Stimulated activated CD4-positive, alpha-beta T cell treated with anti-CD3 and anti-CD28 coated beads, Interleukin-4, amount 100 ng/mL, for 48 hours (primary cell): ENCODE measurements at places on chromosomes 11 and 22.

- DNase-seq: no peak
These were observed 25.9 kb downstream of the PIWIL4 start for GRCh38 chr11:94593030-94593429.

DNA sequence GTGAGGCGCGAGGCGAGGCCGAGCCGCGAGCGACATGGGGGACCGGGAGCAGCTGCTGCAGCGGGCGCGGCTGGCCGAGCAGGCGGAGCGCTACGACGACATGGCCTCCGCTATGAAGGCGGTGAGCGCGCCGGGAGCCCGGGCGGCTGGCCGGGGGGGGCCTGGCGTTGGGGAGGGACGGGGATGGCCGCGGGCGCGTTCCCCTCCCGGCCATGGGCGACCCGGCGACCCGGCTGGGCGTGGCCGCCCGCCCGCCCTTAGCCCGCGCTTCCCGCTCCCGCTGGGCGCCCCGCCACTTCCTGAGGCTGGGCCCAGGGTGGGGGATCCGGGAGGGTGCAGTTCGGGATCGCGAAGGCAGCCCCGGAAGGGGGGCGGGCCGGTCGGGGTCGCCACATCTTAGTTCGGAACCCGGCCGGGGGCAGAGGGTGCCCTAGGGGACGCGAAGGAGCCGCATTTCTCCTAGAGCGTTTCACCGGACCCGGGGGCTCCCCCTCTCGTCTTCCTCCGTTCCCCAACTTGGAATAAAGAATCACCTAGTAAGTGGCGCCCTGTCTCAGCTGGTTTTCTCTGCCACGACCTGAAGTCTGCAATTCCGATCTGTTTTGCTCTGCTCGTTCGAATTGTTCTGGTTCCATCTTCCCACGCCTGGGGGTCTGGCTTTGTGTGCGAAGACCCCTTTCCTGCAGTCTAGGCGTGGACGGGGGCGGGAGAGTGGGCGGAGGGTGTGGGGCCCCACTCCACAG is 536 bp downstream of the YWHAH start:
- DNase-seq: peak; percentile 22

DNA sequence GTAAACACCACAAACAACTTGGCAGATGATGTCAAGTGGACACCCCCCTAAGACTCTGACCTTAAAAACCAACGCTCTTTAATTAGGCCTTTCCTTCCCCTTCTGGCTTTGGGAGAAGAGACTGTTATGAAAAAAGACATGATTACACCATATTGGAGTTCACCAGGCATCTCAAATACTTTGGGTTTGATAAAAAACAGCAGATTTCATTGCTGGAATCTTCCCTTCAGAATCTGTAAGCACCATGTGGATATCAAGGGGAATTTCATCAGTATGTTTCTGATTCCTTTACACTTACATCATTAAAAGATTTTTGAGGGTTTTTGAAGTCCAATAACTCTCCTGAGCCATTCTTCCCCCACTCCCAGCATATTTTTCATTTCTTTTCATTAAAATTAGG is 85.6 kb downstream of the KIRREL3 start:
- DNase-seq: no peak

DNA sequence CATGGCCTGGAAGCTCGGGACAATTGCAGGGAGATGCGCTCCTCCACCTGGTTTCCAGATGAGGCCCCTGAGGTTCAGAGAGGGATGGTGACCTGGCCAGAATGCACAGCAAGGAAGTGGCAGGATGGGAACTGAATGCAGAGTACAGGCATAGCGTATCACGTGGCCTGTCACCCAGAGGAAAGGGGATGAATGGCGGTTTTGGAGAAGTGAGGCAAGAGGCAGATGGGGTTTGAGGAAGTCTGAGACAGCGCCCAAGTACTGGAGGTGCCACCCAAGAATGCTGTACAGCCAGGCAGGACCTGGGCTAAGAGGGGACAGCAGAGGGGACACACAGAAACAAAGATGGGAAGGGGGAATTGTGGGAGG is 4.9 kb downstream of the RAB3IL1 start:
- no peak for DNase-seq

- no peak for DNase-seq
These were observed 389.9 kb downstream of the CNTN5 start for GRCh38 chr11:99410636-99411035.

DNA sequence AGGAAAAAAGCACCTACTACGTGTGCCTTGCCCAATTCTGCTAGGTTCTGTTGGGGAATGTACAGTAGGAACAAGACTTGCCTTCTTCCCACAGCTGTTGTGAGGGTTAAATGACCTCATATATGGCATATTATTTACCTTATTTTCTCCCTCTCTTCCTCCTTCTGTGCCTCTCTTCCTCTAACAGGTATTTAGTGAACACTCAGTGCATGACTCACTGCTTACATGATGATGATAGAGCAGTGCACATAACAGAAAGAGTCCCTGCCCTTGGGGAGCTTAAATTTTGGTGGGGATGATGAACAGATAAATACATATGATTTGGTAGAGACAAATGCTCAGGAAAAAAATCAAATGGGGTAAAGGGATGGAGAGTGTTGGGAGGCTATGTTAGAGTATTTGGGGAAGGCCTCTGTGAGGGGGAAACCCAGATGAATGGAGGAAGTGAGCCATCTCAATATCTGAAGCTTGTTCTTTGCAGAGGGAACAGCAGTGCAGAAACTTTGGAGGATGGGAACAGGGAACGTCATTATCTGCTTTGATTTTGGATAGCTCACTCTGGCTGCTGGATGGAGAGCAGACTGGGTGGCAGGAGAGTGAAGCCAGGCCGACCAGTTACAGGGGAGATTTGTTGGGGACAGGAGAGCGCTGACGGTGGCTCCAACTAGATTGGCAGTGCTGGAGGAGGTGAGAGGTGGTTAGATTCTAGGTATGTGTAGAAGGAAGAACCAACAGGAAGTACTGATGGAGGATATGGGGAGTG is 95.5 kb upstream of the TENM4 start:
- DNase-seq: no peak

DNA sequence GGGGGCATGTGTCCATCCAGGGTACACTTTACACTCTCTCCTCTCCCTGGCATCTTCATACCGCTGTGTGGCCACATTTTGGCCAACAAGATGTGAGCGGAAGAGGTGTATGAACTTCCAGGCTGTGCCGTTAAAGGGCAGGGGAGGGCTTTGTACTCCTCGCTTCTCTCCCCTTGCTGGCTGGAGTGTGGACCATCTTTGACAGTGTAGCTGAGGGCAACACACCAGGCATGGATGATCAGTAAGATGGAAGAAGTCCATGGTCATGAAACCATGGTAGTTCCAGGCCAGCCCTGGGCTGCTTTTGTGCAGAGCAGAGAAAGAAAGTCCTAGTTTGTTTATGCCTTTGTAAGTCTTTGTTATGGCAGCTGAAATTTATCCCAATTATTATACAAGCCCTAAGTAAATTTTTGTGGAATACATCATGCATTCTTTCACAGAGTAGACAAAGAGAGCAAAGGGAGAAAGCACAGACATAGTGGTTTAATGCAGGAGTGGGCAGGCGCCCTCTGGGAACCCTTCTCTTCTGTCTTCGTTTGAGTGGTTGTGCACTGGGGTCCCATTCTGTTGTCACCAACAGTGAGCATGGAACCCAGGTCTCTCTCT is 70.4 kb downstream of the FBXO7 start:
- DNase-seq: no peak

- DNase-seq: no peak
These were observed 111.3 kb downstream of the ETS1 start for GRCh38 chr11:128476049-128476448.

GRCh38 chr22:36352803-36353507 is 34.8 kb downstream of the MYH9 start:
- no peak for DNase-seq

DNA sequence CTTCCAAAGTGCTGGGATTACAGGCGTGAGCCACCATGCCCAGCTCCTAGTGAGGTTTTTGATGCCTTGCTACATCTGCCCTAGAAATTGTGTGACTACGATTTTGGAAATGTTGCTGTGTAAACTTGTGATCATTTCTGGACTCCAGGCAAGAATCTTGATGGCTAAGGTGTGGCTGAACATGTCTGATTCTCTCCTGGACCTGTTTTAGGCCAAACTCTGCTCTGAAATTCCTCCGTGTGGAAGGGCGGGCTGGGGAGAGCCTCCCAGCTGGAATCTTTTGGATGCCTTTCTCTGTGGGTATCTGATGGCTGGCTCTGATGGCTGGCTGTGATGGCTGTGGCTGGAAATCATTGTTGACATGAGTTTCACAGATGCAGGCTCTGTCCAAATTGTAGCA is 8.2 kb downstream of the PNPLA3 start:
- DNase-seq: no peak

DNA sequence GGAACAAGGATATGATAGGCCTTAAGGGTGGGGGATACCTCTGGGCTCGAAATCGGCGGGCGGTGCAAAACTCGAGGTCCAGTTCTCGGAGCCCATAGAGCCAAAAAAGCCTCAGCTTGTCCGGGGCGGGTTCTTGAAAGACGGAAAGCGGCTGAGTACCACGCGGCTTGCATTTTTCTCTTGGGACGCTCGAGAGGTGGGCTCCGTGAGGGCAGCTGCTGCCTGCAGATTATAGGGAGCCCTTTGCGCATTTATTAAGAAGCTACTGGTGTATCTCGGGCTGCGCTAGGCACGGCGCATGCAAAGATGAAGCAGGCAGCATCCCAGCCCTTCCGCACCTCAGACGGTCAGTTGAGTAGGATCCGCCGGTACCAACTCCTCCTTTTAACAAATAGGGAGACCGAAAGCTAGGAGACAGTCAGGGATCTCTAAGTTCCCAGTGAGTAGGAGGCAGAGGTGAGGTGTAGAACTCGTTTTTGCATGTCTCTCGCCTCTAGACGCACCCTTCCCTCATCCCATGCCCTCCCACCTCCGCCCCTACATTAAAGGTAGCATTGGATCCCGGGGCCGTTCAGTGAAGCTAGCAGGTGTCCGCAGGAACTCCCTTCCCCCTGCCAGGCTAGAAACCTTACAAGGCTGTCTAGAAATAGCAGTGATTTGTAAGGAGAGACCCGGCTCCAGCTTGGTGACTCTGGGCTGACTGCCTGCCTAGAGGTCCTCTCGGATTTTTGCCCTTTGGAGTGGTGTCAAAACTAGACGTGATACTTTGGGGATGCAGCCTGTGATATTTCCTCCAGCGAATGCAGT is 768 bp downstream of the LDHA start:
- no peak for DNase-seq

DNA sequence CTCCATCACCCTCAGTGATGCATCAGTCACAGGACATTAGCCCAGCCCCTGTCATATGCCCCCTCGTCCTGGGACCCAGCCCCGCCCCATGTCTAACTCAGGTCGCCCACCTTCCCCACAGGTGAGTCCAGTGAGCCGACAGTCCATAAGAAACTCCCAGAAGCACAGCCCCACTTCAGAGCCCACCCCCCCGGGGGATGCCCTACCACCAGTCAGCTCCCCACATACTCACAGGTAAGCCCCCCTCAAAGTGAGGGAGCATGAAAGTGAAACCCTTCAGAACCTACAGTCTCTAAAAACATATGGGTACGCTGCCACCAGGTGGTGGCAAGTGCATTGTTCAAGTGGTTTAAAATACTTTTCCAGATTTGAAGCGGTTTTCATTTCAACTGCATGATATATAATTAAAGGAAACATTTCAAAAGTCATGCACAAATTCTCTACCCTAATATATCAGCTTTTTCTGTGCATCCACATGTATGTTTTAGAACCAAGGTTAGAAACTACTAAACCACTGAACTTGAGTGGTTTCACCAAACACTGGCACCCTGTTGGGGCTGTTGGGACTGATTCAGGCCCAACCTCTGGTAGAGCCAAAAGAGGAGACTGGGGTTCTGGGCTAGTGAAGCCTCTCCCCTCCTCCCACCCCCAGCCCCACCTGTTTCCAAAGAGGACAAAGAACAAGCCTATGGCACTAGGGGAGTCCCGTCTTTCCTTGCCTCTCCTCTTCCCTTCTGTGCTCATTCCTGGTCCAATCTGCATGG is 17.3 kb downstream of the EPS8L2 start:
- DNase-seq: no peak

GRCh38 chr11:86888164-86889000 is 66.8 kb downstream of the FZD4 start:
- DNase-seq: no peak

- no peak for DNase-seq
These were observed 4.2 kb downstream of the MYRF start for GRCh38 chr11:61756452-61757212.

- no peak for DNase-seq
These were observed 2.7 kb upstream of the PLA2G3 start for GRCh38 chr22:31143038-31143437.

GRCh38 chr11:76863196-76863777 is 2.6 kb downstream of the ACER3 start:
- DNase-seq: no peak

- no peak for DNase-seq
These were observed 98.1 kb upstream of the APOA1 start for GRCh38 chr11:116935514-116935913.
